Psoas muscle (tissue), 8 donors: ENCODE measurements at places on chromosomes 7 and 10.

DNA sequence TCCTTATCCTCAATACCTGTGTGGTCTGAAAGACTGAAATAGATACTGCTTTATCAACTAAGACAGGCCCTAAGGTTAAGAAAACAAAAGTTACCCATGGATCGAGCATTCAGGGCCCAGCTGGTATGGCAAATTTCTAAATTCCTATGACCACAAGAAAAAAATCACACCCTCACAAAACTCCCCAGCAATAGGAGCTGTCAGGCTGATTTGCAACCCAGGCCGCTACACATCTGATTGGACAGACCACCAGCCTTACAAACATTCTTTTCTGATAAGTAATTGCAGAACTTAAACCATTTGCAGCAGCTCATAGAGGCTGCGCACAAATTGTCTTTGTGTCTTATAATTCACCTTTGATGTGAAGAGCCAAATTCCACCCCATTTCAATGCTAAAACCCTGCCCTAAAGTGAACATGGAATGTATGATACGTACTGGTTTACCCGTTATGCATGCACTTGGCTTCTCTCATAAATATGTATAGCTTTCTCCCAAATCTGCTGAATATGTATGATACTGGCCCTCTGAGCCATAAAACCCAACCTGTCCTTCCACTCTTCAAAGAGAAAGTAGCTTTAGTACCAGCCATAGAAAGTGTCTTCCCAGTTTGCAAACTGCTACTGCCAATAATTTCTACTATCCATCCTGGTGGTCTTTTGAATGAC lies 842.5 kb downstream of the GRID1 start:
- no peak for DNase-seq

- peak; percentile 32 for DNase-seq
These were observed 96.4 kb downstream of the EBF3 start for GRCh38 chr10:129867631-129868179.

DNA sequence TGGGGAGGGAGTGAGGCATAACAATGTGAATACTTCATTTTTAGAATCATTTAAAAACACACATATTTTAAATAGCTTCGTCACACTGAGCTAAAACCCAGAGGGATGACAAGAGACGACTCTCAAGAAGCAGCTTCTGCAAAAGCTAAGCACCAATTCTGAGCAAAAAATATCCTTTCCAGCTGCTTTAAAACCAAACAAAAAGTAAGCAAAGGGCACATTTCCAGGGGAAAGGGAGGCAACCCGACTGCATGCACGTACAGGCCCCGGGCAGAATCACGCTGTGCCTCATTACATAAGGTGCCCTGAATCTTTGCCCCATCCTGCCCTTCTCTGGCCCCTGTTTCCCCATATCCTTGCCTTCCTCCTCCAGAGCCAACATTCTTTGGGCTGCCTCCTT lies 78.4 kb downstream of the DGKI start:
- no peak for DNase-seq

GRCh38 chr7:14414274-14414986 lies 425.0 kb upstream of the ETV1 start:
- DNase-seq = no peak

GRCh38 chr10:101066146-101066895 lies 4.5 kb downstream of the KAZALD1 start:
- peak; percentile 73 for DNase-seq

DNA sequence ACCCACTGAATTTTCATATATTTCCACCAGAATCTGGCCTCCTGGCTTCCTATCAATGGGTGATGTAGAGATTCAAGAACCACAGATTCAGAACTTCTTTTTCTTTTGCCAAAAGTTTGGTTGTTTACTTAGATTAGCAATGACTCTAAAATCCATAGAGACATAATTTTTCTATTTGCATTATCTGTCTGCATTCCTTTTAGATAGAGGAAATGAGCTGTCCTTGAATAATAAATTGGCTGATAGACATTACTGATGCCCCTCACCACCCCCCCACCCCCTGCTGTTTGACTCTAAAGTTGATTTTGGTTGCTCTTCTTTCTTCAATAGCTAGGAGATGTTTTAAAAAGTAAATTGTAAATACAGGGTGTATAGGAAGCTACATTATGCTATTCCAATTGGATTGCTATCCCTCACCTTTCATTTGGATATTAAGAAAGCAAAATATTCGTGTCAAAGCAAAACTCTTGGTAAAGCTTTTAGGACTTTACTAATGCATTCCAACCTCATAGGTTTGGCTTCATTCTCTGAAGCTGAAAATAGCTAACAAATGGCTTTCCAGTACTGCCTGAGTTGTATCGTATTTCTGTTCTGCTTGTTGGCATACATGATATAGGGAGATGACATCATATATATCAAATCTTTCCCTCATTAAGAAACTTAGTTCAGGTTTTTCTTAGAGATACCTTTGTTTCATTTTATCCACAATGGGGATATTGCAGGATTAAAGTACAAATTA lies 606.0 kb downstream of the ARL4A start:
- no peak for DNase-seq

- DNase-seq = no peak
These were observed 26.2 kb upstream of the PIK3AP1 start for GRCh38 chr10:96746503-96746902.

GRCh38 chr7:40717242-40717641 lies 582.4 kb downstream of the SUGCT start:
- DNase-seq = peak; percentile 76

DNA sequence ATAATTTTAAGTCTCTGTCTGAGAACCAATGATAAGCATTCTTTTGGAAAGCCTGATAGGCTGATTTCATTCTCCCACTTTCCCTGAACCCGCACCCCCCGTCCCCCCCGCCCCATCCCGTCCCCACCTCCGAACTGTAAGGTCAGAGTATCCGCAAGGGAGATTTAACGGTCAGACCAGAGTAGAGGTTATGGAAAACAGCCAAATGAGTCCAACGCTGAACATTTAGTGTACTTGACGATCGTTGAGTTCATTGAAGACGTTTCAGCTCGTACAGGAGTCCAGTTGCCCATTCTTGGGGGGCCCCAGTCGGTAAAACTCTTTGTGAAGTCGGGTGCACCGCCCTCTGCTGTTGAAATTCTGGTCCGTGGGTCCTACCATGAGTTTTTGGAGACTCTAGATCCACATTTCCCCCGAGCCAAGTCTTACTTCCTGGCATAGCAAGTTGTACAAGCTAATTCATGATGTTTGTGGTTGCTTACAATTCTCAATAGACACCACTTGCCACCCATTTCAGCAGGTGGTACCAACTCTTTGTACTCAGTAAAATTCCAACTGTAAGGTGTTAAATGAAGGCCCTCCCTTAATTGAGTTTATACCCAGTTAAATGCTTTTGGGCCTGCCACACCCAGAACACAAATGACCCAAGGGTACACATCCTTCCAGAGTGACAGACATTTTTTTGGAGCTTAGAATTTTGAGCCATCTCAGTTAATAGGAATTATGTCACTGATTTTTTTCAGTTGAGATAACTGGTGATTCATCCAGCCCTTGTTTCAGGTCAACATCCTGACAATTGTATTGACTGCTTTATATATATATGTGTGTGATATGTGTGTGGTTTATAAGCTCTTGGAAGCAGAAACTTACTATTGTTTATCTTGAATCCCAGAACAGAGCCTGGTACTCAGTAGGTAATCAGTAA lies 1.2 kb downstream of the MARCHF5 start:
- peak; percentile 61 for DNase-seq

GRCh38 chr7:56019501-56019900 lies 31.7 kb downstream of the PSPH start:
- DNase-seq = no peak

- no peak for DNase-seq
These were observed 399.2 kb downstream of the SORCS1 start for GRCh38 chr10:106765241-106765754.

DNA sequence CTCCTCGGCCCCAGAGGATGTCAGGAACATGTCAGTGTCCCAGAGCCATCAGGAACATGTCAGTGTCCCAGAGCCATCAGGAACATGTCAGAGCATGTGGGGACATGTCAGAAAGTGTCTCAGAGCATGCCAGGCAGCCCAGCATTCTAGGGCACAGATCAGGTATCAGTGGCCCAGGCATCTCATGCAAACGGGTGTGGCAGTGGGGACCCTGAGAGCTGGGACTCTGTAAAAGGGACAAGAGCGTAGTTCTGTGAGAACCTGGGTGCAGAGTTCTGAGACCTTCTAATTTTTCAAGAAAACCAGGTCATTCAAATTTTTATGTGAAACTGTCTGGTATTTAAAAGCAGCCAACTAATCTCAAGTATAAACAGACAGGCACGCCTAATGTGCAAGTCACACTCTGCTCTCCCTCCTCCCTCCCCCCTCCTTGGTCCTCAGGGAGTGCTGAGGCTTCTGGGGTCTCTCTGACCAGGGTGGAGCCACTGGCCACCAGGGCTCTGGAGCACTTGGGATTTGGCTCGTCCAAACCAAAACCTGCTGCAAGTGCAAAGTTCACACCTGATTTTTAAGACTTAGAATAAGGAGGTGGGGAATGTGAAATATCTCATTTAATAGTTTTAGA lies 64.6 kb downstream of the ALOX5 start:
- no peak for DNase-seq

GRCh38 chr10:20760460-20760859 lies 136.7 kb downstream of the NEBL start:
- DNase-seq = no peak

DNA sequence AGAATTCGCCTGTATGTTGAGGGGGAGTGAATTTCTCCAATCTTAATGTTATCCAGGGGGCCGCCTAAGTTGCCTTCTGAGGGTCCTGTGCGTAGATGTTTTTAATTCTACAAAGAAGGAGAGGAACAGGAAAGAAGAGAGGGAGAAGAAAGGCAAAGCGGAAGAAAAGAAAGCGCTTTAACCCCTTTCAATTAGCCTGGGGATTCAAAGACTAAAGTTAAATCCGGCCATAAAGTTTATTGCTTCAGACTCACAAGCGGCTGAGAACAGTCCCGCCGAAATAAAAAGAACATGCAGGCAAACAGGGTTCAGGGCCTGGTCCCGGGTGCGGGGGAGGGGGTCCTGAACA lies 4.5 kb downstream of the HOXA5 start:
- DNase-seq = no peak

DNA sequence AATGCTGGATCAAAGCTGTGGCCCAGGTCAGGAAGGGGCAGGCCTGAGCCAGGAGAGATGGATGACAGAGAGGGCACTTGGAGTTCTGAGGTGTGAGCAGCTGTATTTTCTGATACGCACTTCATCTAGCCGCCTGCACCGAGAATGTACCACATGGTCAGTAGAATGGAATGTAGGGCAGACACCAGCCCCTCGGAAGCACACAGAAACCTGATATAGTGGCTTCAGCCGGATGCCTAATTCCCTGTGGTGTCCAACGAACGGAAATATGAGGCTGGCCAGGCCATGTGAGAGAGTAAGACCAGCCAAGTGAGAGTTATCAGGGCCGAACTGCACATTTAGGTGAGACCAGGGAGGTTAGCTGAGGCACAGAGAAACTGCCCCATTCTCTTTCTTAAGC lies 46.7 kb upstream of the PLCE1 start:
- peak; percentile 81 for DNase-seq

- DNase-seq = no peak
These were observed 224.8 kb downstream of the DNAJB9 start for GRCh38 chr7:108794466-108794865.

- DNase-seq = no peak
These were observed 50.6 kb upstream of the RASGEF1A start for GRCh38 chr10:43317422-43317821.

DNA sequence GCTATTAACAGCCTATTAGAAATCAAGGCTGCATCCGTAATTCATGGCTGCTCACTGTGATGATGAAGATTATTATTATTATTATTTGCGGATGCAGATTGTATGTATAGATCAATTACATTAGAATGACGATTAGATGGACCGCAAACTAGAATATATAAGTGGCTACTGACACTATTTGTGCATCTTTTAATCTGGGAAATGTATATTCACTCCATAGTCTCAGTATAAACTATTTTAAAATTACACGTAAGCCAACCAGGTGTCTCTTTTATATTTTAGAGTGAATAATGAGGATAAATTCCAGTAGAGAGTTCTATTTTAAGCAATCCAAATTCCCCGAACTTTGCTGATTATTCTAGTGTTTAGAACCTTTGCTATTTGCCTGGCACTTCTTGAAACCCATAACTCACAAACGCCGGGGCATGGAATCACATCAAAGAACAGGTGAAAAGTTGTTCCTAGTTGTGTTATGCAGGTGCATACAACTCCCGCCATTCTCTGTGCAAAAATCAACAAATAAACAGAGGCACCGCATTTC lies 509 bp upstream of the ING3 start:
- DNase-seq = no peak

GRCh38 chr10:93468461-93469213 lies 13.5 kb downstream of the MYOF start:
- DNase-seq = peak; percentile 20

GRCh38 chr7:121901026-121901425 lies 28.1 kb downstream of the PTPRZ1 start:
- DNase-seq = no peak

GRCh38 chr10:70355051-70356021 lies 27.1 kb downstream of the LRRC20 start:
- no peak for DNase-seq

GRCh38 chr7:82839555-82839954 lies 323.1 kb downstream of the PCLO start:
- DNase-seq = no peak

- no peak for DNase-seq
These were observed 138.7 kb downstream of the NEURL1 start for GRCh38 chr10:103632247-103632642.

- no peak for DNase-seq
These were observed 94.0 kb upstream of the FAM180A start for GRCh38 chr7:135842446-135843179.

GRCh38 chr7:149690688-149691446 lies 82.5 kb downstream of the ZNF467 start:
- peak; percentile 70 for DNase-seq

- DNase-seq = no peak
These were observed 188.6 kb downstream of the MGMT start for GRCh38 chr10:129655679-129656031.

DNA sequence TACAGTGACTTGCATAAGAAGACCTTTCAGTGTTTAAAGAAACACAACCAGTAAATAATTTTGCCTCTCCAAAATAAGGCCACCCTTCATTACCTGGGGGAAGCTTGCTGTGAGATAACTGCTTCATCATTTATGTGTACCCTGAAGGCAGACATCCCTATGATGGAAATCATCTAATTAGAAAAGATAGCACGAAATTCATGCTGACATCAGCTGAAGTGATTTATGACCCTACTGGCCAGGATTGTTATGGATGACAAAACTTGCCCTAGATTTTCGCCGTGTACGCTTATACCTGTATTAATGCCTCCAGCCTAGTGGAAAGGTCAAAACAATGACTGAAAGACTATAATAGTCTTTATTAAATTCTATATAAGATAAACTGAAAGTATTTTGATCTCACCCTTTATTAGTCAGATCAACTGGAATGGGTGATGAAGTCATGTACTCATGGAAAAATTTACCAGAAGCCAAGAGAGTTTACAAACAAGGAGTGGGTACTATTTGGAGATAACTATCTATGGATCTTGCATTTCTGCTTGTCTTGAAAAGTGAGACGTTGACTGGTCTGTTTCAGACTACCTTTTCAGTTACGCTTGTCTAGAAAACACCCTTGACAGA lies 114.2 kb downstream of the PPP1R3A start:
- no peak for DNase-seq
